ENCODE measurements at places on chromosomes 2 and 18. TPM values are rescaled to one million over a fixed set of nuclear protein-coding genes. Genes with fewer than 3 reads are reported as not detected.

DNA sequence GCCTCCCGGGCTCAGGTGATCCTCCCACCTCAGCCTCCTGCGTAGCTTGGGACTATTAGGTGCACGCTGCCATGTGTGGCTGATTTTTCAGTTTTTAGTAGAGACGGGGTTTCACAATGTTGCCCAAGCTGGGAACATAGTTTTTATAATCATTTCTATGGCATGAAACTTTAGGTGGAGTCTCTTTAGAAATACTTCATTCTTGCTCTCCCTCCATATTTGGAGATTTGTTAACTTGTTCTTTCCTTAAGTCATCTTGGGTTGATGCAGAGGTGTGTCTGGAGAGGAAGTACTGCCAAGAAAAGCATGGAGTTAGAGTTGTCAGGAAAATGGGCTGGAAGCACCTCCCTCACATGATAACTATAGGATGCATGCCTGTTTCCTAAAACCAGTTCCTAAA, 17.4 kb downstream of the ZNF532 start:
- no peak for DNase-seq
- peaks cover 3% of the 10 kb centered on the region for H3K4me1 ChIP-seq
- peaks cover 17% of the 10 kb centered on the region for H3K27me3 ChIP-seq
- no peaks in the 10 kb centered on the region for H3K36me3 ChIP-seq
- H3K27ac ChIP-seq: no peak overlapping the region

DNA sequence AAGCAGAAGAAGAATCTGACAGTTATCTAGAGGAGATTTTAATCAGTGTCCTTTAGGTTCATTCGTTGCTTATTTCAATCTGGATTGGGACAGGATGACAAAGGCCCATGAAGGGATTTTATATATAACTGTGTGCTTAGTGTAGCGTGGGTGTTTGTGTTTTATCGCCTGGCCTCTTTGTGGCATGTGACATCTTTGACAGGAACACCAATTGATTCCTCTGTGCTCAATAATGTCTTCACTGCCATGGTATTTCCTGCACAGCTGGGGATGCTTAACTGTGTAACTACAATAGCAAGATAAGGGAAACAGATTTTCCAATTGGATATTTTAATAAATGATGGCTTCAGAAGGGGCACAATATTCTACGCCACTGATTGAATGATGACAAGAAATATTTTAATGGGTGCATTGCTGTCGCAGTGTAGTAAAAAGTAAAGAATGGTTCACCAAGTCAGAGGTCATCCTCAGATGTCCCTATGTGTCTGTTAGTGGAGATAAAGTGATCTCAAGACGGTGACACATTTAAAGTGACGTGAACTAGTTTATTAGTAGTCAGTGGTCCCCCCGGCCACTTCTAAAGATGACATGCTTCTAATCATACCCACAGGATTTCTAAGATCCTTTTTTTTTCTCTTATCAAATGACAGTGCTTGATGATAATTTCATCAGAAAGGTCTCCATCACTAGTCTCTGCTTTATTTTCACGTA, 160.4 kb downstream of the AGAP1 start:
- H3K27me3 ChIP-seq: peaks cover 15% of the 10 kb centered on the region
- H3K36me3 ChIP-seq: no peaks in the 10 kb centered on the region
- no peak for DNase-seq
- no peak overlapping the region for H3K27ac ChIP-seq

DNA sequence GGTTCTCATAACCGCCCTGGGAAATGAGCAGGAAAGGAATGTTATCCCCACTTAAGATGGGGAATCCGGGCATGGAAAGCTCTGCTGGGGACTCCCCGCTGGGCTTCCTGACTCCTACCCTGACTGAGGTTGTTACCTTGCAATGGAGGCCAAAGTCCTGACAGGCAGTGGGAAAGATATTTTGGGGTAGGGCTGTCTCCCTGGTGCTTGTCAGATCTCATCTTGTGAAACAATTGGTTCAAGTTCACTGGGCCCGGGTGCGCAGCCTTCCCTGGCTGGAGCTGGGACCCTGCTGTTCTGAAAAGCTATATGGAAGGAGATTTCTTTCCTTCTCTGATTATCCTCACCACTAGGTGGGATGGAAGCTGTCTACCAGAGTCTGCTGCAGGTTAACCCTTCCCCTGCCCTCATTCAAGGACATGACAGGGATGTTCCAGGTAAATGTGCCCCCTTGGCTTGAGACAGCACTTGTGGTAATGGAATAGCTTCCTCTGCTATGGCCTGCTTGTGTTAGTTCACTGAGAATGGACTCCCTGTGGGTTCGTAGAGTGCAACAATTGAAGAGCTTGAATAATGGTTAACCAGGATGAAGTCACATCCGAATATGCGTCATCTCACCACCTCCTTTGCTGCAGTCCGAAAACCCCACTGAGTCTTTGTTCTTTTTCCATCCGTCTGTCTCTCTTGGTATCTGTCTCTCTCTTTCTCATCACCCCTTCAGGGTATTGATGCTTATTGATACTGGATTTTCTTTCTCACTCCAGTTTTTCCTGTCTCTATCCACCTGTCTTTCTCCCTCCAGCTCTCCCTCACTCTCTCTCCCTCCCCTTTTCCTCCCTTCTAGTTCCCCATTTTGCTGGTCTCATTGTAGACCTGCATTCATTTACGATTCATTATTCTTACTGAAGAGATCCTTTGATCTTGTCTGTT, 67.8 kb upstream of the EPAS1 start:
- H3K4me1 ChIP-seq: peaks cover 56% of the 10 kb centered on the region
- peaks cover 9% of the 10 kb centered on the region for H3K27me3 ChIP-seq
- H3K27ac ChIP-seq: peak overlapping the region; percentile 90
- peak overlapping the region; percentile 53 for H3K4me3 ChIP-seq
- no peaks in the 10 kb centered on the region for H3K36me3 ChIP-seq
- peak; percentile 38 for DNase-seq

- H3K27ac ChIP-seq: no peak overlapping the region
- DNase-seq: no peak
- no peaks in the 10 kb centered on the region for H3K36me3 ChIP-seq
- peaks cover 9% of the 10 kb centered on the region for H3K4me1 ChIP-seq
- H3K27me3 ChIP-seq: no peaks in the 10 kb centered on the region
- H3K4me3 ChIP-seq: no peak overlapping the region
Measured at GRCh38 chr2:42421601-42422239, 60.7 kb upstream of the COX7A2L start.

DNA sequence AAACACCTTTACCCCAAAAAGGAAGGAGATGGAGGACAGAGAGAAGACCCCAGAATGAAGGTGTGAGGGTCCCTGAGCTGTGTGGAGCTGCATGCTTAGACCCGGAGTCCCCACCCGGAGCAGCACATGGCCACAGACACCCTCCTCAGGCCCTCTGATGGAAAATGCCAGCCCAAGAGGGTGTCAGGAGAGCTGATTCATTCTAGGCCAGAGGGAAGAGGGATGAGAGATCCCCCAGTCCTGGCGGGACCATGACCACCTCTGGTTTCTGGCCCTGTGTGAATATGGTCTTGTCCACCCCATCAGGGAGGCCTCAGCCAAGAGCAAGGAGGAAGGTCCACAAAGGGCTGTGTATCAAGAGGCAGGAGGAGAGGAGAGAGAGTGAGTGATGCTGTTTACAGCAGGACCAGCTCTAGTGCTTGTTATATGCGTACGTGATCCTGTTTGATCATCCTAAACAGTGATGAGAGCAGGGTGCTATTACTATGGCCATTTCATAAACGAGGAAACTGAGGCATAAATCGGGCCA, 186.6 kb upstream of the HAAO start:
- DNase-seq: no peak
- no peak overlapping the region for H3K27ac ChIP-seq
- H3K4me1 ChIP-seq: no peaks in the 10 kb centered on the region
- no peaks in the 10 kb centered on the region for H3K36me3 ChIP-seq

DNA sequence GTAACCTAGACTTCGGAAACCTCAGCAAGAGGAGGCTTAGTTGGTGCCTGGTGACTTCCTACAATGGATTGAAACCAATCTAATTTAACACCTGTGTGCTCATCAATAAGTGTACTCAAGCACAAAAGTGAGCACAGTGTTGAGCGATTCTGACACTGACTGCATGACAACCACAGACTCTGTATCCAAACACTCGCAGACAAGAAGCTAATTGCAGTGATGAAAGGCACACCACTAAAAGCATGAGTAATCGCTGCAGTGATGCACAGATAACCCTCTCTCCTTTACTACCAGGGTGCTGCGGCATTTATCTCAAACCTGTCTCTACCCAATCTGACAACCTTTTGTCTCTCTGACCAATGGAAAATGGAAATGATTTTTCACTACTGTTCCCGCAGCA, 168.1 kb downstream of the AFF3 start:
- no peaks in the 10 kb centered on the region for H3K4me1 ChIP-seq
- H3K27ac ChIP-seq: no peak overlapping the region
- DNase-seq: no peak
- H3K36me3 ChIP-seq: no peaks in the 10 kb centered on the region

- peak; percentile 78 for DNase-seq
- H3K36me3 ChIP-seq: peaks cover 9% of the 10 kb centered on the region
- peaks cover 3% of the 10 kb centered on the region for H3K27me3 ChIP-seq
- H3K4me1 ChIP-seq: peaks cover 53% of the 10 kb centered on the region
- peak overlapping the region; percentile 33 for H3K4me3 ChIP-seq
Measured at GRCh38 chr2:43127208-43127940, 99.0 kb downstream of the ZFP36L2 start.

GRCh38 chr18:77223221-77223639, 26.4 kb upstream of the GALR1 start:
- H3K27me3 ChIP-seq: peaks cover 7% of the 10 kb centered on the region
- no peaks in the 10 kb centered on the region for H3K36me3 ChIP-seq
- H3K27ac ChIP-seq: peak overlapping the region; percentile 59
- peaks cover 12% of the 10 kb centered on the region for H3K4me1 ChIP-seq
- DNase-seq: no peak

DNA sequence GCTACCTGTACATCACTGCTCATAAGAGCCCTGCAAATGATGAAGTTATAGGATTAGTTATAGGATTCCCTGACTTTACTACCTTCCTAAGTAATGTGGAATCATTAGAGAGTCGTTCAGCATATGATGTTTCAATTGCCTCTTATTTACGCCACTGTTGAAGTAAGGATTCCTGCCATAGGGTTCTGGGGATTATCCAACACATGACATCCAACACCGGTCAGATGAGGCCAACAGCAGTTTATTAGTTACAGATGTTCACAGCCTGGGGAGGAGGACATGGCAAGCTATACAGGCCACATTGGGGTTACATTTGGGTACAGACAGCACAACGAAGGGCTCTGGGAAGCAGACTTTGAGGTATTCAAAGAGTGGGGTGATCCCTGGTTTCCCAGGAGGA, 134.1 kb upstream of the MC4R start:
- no peak overlapping the region for H3K4me3 ChIP-seq
- DNase-seq: no peak
- H3K27me3 ChIP-seq: no peaks in the 10 kb centered on the region
- no peaks in the 10 kb centered on the region for H3K4me1 ChIP-seq

DNA sequence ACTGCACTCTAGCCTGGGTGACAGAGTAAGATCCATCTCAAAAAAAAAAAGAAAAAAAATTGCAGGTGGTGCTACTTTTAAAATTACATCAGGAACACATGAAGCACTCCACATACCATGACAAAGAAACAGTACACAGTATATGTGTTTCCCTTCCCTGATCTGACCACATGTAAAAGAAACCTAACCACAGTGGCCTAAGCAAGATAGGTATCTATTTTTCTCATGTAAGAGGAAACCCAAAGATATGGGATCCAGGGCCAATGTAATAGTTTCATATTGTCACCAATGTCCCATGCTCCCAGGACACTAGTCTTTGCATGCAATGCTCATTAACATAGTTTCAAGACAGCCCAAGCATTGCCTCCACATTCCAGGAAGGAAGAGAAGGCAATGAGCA, 99.9 kb downstream of the DYM start:
- no peak for DNase-seq
- no peaks in the 10 kb centered on the region for H3K27me3 ChIP-seq
- peaks cover 16% of the 10 kb centered on the region for H3K4me1 ChIP-seq
- H3K36me3 ChIP-seq: peaks cover 19% of the 10 kb centered on the region
- peak overlapping the region; percentile 61 for H3K27ac ChIP-seq

DNA sequence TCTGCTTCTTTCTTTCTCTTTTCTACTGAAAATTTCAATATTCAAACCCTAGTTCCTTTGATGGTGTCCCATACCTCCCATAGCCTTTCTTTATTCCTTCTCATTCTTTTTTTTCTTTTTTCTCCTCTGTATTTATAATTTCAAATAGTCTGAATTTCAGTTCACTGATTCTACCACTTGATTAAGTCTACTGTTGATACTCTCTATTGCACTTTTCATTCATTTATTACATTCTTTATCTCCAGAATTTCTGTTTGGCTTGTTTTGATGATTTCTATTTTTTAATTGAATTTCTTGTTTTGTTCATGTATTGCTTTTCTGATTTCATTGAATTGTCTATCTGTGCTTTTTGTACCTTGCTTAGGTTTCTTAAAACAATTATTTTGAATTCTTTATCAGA, 111.9 kb upstream of the VRK2 start:
- no peak for DNase-seq
- no peak overlapping the region for H3K27ac ChIP-seq
- no peak overlapping the region for H3K4me3 ChIP-seq
- H3K4me1 ChIP-seq: no peaks in the 10 kb centered on the region
- peaks cover 2% of the 10 kb centered on the region for H3K27me3 ChIP-seq

Gene PSTPIP2
- 23.6 TPM for total RNA-seq

Gene IL36G
- total RNA-seq: not detected

Gene KATNAL2
- total RNA-seq: 0.27 TPM

Gene DPP4
- total RNA-seq: 99.9 TPM

Gene CTAGE1
- total RNA-seq: not detected

Gene GREB1
- total RNA-seq: 0.10 TPM

Gene CDH7
- total RNA-seq: not detected

Gene DUSP28
- total RNA-seq: 8.6 TPM

Gene CHRND
- not detected for total RNA-seq

Gene HOXD3
- total RNA-seq: not detected

Gene ELOA2
- not detected for total RNA-seq

Gene TTR
- total RNA-seq: not detected

Gene RAB6C
- not detected for total RNA-seq

Gene HOXD4
- total RNA-seq: not detected
